Astrocyte of the spinal cord (primary cell): ENCODE measurements at places on chromosomes 1 and 21.

DNA sequence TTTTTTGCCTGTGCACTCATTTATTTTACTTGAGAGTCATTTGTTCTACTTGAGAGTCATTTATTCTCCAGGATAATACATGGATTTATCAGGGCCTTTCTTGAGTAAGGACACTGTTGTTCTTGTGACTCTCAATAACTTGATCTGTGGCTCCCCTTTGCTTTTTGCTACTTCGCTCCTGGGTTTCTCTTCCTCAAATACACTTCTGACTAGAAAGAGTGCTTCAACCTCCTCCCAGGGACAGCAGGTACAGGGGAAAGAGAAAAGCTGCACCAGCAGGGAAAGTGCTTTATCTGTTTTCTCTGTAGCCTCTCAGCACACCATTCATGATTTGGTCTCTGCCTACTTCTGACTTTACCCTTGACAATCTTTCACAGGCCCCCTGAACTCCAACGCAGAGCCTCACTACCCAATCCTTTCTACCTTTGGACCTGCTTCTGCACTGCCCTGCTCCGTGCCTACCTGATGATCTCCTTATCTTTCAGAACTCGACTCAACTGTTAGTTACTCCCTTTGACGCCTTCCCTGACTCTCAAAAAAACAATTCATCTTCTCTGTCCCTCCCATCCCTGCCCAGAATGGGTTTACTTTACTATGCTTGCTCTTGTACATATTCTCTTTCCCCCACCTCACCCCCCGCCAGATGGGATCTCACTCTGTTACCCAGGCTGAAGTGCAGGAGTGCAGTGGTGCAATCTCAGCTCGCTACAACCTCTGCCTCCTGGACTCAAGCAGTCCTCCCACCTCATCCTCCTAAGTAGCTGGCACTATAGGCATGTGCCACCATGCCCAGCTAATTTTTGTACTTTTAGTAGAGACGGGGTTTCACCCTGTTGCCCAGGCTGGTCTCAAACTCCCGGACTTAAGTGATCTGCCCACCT is 15.6 kb upstream of the PIGM start:
- DNase-seq: no peak

DNA sequence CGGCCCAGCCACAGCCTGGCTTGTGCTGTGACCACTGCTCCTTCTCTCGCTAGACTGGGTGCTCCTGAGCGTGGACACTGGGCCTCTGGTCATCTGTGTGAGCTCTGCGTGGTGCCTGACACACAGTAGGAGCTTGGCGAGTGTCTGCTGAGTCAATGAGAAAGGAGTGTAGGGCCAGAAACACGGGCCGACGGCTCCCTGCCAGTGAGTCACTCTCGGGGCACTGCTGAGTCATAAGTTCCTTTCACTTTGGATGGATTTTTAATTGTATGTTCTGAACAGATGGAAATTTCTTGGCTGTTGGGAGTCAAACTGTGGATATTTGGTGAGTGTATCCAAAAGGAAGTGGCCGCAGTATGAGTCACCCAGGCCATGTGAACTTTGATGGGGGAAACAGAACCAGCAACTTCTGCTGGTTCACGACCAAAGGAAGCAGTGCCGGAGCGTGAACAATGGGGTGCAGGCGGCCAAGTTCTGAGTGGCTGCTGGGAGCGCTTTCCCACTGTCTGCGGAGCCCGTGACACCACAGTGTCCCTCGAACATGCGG is 41.0 kb upstream of the COL18A1 start:
- peak; percentile 99 for DNase-seq

- DNase-seq: no peak
Observed at GRCh38 chr1:47555306-47555705, 117.5 kb downstream of the FOXD2 start.

GRCh38 chr1:85300140-85300539 is 23.7 kb upstream of the BCL10 start:
- no peak for DNase-seq

GRCh38 chr1:221783437-221783836 is 41.5 kb upstream of the DUSP10 start:
- no peak for DNase-seq

DNA sequence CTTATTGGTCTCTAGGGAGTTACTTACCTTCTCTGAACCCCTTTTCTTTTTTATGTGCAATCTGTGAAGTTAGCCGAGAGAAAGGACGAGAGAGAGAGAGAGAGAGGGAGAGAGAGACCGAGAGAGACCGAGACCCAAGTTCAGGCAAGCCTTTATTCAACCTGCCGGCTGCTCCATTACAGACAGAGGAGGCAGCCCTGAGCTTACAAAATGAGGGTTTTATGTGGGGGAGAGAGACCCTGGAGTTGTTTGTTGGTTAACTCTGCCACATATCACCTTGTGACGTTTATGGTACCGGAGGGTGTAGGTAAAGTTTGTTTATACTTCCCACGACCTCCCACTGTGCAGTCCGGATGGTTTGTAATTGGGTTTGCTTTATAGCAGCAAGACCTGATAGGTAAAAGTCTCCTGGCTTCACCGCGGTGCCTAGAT is 1.5 kb upstream of the MCOLN3 start:
- DNase-seq: no peak
